ENCODE measurements at places on chromosomes 11 and 22.

GRCh38 chr11:16001044-16001568 lies 355.2 kb downstream of the SOX6 start:
- DNase-seq, result no peak

- DNase-seq, result no peak
Observed at GRCh38 chr22:39256186-39256552, 11.4 kb upstream of the PDGFB start.

- DNase-seq, result no peak
Observed at GRCh38 chr11:57276971-57277675, 40.1 kb upstream of the APLNR start.

- DNase-seq, result peak; percentile 79
Observed at GRCh38 chr11:67504950-67505581, at the start of gene PITPNM1. Gene PITPNM1, minus strand, starts transcription at chr11:67505363. Its CDS starts 1,183 bp downstream, at chr11:67504180.

- DNase-seq, result no peak
Observed at GRCh38 chr11:119777940-119778339, 48.9 kb upstream of the NECTIN1 start.

DNA sequence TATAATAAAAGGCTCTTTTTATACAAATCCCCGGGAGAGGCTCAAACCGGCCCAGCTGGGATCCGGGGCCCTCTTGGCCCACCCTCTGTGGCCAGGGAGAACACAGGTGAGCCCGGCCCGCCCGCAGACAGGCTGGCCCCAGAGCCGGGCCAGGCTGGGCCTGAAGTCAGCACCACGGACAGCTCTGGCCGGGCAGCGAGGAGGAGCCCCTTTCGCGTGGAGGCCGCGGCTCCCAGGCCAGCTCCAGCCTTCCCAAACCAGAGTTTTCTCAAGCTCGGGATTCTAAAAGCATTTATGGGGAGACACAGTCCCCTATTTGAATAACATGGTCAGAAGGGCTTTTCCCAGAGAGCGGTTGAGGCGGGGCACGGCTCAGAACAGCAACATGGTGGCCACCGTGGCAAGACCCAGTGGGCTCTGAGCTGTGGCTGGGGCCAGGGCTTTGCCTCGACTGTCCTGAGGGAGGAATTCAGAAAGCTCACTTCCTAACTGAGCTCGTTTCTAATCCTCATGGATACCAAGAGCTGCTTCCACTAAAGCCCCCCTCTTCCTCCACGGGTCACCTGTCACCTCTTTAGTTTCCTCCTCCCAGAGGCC lies 115.4 kb downstream of the BRD1 start:
- no peak for DNase-seq
